Activated CD4-positive, alpha-beta T cell treated with anti-CD3 and anti-CD28 coated beads, Interleukin-2, amount 50 U/mL, for 24 hours (primary cell): ENCODE measurements at places on chromosomes 1 and 21.
A peak's percentile ranks its signal among the peaks of the same experiment; 100 is the strongest.

- DNase-seq, result no peak
Observed at GRCh38 chr1:97529600-97529999, 391.2 kb downstream of the DPYD start.

GRCh38 chr1:244368279-244368678 lies 83.4 kb downstream of the ADSS2 start:
- no peak for DNase-seq

DNA sequence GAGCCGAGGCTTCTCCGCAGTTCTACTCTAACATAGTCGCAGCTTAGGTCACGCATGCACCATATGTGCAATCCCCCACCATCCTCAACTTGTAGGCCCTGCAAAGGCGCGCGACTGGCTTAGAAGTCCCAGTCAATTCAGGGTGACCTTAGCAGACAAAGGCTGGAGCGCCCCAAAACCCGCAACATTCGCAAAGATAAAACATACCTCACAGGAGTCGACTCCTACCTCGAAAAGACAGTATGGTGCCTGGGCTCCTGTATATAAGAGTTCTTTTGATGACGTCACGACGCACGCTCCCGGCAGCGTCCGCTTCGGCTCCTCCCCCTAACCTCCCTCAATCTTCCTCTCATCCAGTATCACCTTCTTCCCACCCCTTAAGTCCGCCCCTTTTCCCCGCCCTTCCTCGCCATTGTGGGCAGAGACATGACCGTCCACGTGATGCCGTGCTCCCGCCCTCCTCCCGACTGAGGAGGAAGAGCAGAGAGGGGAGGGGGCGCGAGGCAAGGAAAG lies at the start of gene GAS5:
Gene GAS5, minus strand, starts transcription at position 237 of the 513 bp plus-strand sequence.
- DNase-seq, result peak; percentile 100

DNA sequence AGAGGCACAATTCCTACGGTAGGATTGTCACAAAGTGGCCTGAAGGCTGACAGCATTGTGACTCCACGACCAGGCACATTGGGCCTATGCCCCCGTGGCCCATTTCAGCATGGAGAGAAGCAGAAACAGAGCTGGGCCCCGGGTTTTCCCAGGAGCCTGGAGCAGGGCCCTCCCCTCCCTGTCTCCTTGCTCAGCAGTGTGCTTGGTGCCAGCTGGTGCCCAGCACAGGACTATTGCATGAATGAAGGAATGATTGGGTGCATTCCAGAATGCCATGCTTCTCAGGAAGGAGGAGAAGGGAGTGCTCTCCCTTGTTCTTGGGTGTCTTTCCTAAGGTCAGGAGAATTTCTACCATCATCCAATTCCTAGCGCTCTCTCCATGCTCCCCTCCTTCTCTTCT lies 33.7 kb downstream of the IER5 start:
- DNase-seq, result no peak

GRCh38 chr1:87812871-87813577 lies 484.3 kb downstream of the LMO4 start:
- DNase-seq, result no peak

- no peak for DNase-seq
Observed at GRCh38 chr1:219988387-219988786, 57.9 kb downstream of the EPRS1 start.

- DNase-seq, result no peak
Observed at GRCh38 chr1:245495681-245496080, 340.9 kb downstream of the KIF26B start.

DNA sequence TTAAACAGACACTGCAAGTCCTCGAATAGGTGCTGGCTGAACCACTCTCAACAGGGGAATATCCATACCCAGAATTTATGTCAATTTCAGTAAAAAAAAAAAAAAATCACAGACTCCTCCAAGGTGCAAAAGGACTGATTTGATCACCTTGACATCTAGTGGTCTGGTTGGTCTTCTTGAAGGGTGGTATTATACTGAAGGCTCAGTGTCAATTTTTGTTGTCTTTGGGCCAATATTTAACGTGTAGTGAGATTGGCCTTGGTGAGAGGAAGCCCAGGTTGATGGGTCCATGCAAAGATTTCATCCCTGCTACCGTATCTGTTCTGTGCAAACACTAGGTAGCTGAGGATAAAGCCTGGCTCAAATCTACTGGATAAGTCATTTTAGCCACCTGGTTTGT lies 4.0 kb upstream of the GBP5 start:
- no peak for DNase-seq

- no peak for DNase-seq
Observed at GRCh38 chr1:43214501-43215444, 42.6 kb downstream of the CFAP57 start.

GRCh38 chr1:47623557-47623940 lies 185.7 kb downstream of the FOXD2 start:
- no peak for DNase-seq

GRCh38 chr1:118210051-118210722 lies 25.2 kb upstream of the SPAG17 start:
- DNase-seq, result no peak

- DNase-seq, result no peak
Observed at GRCh38 chr1:44826375-44827196, 16.5 kb downstream of the PTCH2 start.

DNA sequence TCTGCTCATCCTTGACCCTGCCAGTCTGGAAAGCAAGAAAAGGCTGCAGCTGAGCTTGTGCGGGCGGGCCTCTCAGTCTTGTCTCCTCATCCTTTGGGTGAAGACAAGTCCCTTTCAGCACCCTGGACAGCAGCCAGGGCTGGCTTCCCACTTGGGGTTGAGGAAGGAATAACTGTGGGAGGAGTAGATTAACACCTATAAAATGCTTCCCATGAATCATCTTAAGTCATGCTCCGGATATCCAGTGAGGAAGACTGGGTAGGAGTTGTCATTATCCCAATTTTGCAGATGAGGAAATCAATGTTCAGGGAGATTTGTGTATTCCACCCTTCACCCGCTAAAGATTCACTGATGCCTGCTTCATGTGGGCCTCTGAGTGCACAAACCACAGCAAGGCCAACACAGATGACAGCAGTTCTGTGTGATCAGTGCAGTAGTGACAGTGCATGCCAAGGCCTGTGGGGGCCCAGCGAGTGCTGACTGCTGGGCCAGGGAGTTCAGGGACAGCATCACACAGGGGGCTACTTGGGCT lies 20.1 kb upstream of the COL16A1 start:
- DNase-seq, result no peak

GRCh38 chr1:24231701-24232100 lies 44.6 kb upstream of the IFNLR1 start:
- DNase-seq, result no peak

DNA sequence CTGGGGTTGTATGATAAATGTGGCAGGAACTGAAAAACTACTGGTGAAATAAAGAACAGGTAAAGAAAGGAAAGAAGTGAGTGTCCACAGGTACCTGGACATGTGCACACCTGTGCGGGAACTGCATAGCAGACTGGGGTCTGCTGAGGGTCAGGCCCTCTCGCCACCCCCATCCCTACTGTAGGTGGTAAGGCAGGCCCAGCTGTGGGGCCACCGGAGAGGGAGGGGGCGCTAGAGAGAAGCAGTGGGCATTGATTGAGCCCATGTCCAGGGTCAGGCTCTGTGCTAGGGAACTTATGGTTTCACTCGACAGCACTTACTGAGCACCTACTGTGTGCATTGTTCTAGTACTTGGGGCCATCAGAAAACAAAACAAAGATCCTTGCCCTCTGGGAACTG lies 400.5 kb downstream of the MATN1 start:
- no peak for DNase-seq

GRCh38 chr1:82597649-82598048 lies 796.9 kb downstream of the ADGRL2 start:
- DNase-seq, result no peak

- DNase-seq, result peak; percentile 32
Observed at GRCh38 chr1:156860113-156860627, 495 bp upstream of the NTRK1 start.

DNA sequence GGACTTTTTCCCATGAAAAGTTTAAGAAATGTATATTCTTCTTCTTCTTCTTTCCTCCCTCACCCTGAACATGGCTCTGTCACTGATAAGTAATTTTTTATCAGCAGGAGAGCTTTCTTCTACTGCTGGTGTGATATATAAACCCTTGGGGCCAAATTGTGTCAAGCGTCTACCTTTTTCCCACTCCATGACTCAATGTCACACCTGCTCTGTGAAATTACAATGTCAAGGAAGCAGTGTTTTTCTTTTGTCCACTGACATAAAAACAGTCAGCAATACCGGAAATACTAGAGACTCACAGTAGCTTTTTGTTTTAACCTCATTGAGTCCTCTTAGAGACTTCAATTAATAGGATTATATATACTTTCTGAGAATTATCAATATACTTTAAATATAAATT lies 416.2 kb upstream of the ADGRL4 start:
- DNase-seq, result no peak

DNA sequence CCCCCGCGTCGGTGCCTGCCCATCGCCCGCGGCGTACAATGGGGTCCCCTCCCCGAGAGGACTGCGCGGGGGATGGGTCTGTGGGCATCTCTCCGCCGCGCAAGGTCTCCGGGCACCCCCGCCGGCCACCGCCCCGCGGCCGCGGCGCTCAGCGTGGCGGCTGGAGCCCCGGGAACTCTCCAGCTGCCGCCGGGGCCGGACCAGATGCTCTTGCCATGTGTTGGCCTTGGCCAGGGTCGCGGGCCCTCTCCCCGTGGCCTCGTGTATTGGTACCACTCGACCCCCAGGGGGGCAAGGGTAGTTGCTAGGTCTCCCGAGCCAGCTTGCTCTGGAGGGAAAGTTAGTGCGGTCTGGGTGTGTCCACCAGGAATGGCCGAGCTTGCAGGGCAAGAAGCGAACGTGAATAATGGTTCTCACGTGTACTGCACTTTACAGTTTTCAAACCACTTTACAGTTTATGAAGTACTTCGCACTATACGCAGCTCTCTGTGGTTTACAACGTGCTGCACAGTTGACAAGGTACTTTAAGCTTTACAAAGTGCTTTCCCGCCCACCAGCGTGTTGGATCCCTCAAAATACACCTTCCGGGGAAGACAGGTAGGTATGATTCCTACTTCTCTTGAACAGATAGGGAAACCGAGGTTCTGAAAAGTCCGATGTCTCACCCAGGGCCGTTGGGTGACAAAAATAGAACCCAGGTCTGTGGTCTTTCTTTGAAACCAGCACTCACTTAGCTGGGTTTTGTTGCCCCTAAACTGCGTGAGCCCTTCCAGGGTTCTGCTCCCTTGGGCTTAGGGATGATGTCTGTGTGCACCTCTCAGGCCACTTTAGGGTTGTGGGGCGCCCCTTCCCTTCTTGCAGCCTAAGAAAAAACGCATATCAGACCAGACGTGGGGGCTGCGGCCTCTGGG lies 1.2 kb downstream of the EPHB2 start:
- no peak for DNase-seq

- no peak for DNase-seq
Observed at GRCh38 chr1:198560161-198560560, 19.7 kb upstream of the ATP6V1G3 start.

GRCh38 chr1:204563780-204564179 lies 47.6 kb downstream of the MDM4 start:
- no peak for DNase-seq

DNA sequence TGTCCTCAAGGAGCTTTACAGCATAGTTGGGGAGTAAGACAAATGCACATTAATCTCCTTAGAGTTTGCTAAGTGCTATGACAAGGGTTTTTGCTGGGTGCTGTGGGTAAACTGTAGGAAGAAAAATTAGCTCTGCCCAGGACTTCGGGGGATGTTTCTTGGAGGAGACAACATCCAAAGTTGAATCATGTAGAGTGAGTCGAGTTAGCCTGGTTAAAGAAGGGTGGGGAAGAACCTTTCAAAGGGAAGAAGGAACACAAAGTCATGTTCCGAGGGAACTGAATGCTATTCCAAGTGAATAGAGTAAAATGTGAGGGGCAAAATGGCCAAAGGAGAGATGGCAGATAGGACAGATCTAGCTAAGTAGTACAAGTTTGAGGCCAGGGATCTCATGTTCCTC lies 17.1 kb downstream of the SPRTN start:
- DNase-seq, result no peak

- DNase-seq, result no peak
Observed at GRCh38 chr1:85387781-85388180, 77.2 kb downstream of the DDAH1 start.

- no peak for DNase-seq
Observed at GRCh38 chr1:34721241-34721640, 33.6 kb upstream of the GJB5 start.

DNA sequence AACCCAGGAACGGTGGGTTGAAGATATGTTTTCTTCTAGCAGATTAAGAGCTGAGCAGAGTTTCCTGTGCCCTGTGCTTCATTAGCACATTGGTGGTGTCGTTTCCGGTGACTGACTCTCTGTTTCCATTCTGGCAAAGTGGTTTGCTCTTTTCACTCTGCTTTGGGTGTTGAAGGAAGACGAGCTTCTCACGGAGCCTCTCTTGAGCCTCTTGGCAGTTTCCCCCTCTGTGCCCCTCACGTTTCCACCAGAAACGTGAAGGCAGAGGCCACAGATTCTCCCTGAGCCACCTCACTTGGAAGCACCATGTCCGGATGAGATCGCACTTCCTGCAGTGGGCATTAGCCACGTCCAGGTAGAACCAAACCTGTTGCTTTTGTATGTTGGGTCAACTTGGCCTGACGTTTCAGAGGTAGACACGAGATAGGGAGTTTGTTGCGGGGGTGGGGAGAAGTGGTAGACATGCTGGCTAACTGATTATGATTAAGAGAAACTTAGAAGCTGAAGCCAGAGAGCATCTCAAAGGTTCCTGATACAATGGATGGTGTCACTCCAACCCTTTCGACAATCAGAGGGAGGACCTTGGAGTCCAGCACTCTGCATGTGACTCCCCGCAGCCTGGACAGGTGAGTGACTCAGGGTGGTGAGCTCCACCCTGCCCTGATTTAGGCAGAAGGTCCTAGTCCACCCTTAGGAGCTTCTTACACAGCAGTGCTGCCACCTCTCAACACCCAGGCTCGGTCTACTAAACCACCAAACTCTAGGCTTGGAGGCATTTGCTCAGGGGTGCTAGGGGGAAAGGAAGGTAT lies at the start of gene LAX1:
Gene LAX1, plus strand, starts transcription at position 155 of the 809 bp plus-strand sequence. Its CDS starts 383 bp downstream, at position 538.
- DNase-seq, result peak; percentile 53

GRCh38 chr1:110630839-110631663 lies 24.9 kb upstream of the KCNA2 start:
- peak; percentile 71 for DNase-seq

- no peak for DNase-seq
Observed at GRCh38 chr1:85911742-85912141, 203.5 kb upstream of the ZNHIT6 start.

- no peak for DNase-seq
Observed at GRCh38 chr21:29064850-29065481, 8.5 kb downstream of the CCT8 start.

- no peak for DNase-seq
Observed at GRCh38 chr21:31161157-31161556, 122.9 kb upstream of the KRTAP19-8 start.

GRCh38 chr1:245182028-245182427 lies 27.2 kb downstream of the KIF26B start:
- DNase-seq, result no peak
